SK-MEL-5 (cell line): ENCODE measurements at places on chromosomes 5 and 9.
A peak's percentile ranks its signal among the peaks of the same experiment; 100 is the strongest.

DNA sequence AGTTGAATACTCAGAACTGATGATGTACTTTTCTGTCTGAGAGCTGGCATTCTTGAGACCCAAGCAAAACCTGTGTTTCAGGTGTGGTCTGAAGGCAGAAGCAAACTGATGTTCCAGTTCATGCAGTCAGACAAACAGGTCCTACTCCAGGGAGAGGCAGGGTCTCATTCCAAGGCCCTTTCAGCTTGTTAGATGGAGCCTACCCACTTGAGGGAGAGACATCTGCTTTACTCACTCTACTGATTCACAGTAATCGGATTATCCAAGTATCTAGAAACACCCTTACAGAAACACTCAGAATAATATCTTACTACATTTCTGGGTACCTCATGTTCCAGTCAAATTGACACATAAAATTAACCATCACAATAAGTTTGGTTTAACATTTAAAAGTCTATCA is 207.8 kb downstream of the KDM4C start:
- no peak for DNase-seq

DNA sequence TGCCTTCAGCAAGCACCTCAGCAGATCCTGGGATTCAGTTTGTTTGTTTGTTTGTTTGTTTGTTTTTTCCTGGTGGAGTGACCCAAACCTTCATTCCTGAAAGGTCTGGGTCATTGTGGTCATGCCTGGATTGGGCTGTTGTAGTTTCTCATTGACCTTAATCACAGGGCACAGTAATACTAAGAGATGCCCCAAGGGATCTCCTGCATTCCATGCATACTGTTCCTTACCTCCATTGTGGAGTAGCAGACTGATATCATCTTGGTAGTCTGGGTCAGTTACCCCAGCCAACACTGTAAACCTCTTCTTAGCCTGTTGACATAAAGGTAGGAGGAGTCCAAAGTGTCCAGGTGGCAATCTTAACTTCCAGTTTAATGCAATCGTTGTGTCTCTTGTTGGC is 1466.7 kb upstream of the CDH9 start:
- DNase-seq = no peak

DNA sequence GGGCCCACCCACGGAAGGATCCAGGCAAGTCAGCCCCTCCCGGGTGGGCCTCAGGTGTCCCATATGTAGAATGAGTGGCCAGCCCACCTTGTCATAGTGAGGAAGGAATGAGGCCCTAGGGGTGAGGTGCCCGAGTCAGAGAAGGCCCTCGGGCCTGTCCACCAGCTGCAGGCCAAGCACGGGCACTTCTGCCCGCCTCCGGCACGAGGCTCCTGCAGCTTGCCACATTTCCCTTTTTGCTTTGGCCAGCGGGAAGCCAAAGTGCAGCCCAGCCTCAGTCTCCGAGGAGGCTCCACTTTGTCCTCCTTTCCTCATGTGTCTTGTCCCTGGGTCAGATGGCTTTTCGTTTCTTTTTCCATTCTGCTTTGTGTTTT is 72.9 kb downstream of the PSMB7 start:
- no peak for DNase-seq

DNA sequence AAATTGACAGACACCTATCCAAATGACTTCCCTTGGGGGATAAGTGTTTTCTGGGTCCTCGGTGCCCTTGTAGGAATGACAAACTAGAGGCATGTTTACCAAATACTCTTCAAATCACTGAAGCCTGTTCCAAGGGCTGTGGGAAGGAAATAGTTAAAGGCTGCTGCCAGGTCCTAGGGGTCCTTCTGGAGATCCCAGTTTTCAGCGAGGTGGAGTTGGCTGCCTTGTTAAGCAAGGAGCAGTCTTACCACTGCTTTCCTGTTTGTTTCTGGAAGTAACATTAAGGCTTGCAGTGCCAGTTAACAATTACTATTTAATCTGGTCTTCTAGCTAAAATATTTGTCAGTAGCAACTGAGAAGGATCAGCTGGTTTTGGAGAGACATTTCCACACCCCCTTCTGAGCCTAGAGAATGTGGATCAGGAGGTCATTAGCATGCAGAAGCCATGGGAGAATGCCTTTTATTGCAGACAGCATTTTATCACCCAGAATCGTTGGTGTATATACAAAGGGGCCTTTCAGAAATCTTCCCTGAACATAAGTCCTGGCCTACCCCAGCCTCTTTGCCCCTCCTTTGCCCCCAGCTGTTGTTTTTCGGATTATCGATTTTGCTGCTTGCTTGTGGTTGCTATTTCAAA is 238.8 kb downstream of the DMAC1 start:
- DNase-seq = peak; percentile 83

DNA sequence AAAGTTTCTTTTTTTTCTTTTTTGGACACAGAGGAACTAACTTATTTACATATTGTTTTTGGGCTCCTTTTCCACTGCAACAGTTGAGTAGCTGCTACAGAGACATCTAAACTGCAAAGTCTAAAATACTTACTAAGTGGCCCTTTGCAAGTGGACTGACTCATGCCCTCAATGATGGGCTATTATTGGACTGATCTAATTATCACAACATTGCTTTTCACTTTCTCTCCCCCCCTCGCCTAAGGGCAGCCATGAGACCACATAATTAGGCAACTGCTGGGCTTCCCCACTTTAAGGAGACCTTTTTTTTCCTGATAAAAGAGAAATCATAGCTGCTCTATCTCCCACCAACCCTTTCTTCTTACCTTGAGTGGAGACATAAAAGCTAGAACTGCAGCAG is 47.0 kb downstream of the PLK2 start:
- DNase-seq = no peak

DNA sequence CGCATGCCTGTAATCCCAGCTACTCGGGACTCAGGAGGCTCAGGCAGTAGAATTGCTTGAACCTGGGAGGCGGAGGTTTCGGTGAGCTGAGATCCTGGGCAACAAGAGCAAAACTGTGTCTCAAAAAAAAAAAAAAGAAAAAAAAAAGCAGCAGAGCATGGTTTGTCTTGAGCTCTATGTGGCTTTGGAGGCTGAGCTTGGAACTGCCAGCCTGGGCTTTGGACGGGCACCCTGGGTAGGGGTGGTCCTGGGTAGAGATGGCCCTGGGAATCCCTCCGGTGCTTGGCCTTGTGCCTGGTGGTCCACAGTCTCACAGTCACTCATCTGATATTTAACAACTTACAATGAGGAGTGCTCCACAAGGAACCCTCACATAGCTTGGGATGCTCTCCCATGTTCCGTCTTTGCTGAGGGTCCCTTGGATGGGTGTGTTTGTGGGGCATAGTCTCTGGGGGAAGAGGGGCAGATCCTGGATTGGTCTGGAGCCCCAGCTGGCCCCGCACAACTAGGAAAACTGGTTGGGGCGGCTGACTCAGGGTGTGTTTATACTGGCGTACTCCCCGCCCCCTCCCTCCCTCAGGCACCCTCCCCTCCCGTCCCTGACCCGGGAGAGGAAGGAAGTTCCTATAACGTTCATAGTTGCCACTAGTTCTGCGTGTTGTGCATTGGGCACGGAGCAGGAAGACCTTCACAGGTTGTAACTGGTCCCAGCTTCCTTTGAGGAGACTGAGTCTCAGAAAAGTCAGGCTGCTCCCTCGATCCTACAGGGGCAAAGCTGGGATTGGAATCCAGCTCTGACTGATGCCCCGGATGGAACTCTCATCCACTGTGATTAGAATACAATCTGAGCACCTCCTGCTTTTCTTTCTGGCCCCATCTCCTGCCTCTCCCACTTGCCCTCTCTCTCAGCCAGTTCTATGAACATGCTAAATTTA is 11.2 kb downstream of the IER5L start:
- no peak for DNase-seq

DNA sequence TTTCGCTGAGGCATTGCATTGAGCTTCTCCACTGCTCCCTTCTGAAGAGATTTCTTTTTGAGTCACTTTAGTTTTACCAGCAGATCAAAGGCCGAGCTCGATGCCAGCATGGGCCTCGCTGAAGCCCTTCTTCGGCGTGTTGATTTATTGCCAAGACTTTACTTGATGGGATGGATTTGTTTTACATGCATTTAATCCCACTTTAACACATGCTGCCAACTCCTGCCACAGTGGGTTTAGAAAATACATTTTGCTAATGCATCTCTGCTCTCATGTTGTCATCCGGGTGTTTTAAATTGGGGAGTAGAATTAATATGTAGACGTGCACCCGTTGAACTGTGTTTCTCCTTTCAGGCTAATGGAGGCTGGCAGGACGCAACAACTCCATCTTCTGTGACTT is 218.3 kb downstream of the PBX3 start:
- no peak for DNase-seq

DNA sequence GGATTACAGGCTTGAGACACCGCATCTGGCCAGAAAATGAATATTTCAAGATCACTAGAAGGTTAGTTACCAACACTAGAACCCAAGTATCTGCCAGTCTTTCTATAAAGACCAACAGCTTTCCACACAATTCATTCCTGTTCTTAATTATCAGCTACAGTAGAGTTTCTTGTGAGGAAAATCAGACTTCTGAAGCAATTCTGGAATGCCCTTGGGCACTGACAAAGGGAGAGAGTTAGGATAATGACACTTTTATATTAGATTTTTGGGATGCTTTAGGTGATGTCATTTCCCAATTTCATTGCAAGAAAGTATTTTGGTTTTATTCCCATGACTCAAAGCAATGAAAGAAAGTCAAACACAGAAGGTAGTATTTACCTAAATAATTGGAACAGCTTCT is 497.0 kb upstream of the TUSC1 start:
- no peak for DNase-seq

- no peak for DNase-seq
Observed at GRCh38 chr5:30959238-30959637, 234.2 kb upstream of the CDH6 start.

- DNase-seq = peak; percentile 24
Observed at GRCh38 chr5:71537687-71538086, 49.5 kb upstream of the MCCC2 start.

- peak; percentile 71 for DNase-seq
Observed at GRCh38 chr9:21434202-21435014, 5.8 kb upstream of the IFNA1 start.

- no peak for DNase-seq
Observed at GRCh38 chr5:121500310-121500709, 351.4 kb upstream of the FTMT start.

GRCh38 chr5:113505181-113505580 is 8.3 kb upstream of the YTHDC2 start:
- no peak for DNase-seq

DNA sequence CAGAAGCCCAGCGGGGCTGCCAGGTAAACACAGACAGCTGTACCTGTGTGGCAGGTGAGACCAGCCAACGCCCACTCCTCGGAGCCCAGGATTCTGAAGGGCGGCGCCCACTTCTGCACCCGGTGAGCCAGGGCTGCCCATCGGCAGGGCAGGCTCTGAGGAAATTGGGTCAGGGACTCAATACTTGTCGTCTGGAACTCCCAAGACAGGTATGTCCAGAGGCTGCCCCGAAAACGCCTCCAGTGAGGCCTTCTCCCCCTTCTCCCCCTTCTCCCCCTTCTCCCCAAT is 19.8 kb downstream of the GLT6D1 start:
- no peak for DNase-seq

DNA sequence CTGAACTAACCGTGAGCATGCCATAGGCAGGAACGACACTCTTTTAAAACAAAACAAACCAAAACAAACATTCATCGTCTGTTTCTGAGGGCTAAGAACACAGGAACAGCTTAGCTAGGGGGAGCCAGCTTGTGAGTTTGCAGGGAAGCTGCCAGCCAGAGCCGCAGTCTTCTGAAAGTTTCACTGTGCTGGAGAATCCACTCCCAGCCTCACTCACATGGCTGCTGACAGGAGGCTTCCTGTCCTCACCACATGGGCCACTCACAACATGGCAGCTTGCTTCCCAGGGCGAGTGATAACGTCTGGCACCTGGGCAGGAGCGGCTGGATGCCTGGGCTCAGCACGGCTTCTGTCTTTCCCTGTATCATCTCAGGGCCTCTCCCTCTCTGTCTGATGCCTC is 275.2 kb downstream of the MSX2 start:
- DNase-seq = no peak

GRCh38 chr9:1024112-1024511 is 26.0 kb upstream of the DMRT2 start:
- DNase-seq = no peak

- no peak for DNase-seq
Observed at GRCh38 chr9:32524892-32525708, 896 bp downstream of the RIGI start.

DNA sequence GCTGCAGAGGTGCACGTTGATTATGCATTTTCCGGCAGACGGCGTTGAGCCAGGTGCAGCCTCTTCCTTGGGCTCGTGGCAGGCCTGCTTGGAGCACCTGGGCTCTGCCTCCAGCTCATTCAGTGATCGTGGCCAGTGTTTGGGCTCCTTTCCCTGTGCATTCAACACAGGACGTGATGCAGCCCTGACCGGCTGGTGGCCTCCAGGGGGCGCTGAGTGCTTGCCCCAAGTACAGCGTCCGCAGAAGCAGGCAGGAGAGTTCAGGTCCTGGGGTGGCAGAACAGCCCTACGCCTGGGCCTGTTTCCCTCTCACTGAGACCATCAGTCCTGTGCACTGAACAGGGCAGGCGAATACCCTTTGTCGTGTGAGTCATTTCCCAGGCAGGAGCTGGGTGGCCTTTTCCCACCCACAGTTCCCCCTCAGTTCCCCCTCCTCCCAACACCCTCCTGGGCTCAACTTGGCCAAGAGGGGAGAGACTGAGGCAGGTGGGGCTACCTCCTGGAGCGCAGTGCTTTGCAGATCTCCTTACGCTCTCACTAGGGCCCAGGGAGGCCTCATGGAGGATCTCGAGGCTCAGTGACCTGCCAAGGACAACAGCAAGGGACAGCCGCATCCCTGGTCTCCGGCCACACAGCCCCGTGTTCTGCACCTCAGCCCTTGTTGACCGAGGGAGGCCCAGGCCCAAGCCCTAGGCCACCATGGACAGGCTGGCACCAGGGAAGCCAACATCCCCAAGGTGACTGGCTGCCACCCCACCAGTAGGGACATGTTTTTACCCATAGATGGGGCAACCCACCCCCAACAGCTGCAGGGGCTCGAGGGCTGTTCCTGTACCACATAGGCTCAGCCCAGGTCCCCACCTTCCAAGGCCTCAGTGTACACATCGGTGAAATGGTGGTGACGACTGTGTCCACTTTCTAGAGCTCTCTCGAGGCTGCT is 52.9 kb downstream of the LRSAM1 start:
- DNase-seq = peak; percentile 85

DNA sequence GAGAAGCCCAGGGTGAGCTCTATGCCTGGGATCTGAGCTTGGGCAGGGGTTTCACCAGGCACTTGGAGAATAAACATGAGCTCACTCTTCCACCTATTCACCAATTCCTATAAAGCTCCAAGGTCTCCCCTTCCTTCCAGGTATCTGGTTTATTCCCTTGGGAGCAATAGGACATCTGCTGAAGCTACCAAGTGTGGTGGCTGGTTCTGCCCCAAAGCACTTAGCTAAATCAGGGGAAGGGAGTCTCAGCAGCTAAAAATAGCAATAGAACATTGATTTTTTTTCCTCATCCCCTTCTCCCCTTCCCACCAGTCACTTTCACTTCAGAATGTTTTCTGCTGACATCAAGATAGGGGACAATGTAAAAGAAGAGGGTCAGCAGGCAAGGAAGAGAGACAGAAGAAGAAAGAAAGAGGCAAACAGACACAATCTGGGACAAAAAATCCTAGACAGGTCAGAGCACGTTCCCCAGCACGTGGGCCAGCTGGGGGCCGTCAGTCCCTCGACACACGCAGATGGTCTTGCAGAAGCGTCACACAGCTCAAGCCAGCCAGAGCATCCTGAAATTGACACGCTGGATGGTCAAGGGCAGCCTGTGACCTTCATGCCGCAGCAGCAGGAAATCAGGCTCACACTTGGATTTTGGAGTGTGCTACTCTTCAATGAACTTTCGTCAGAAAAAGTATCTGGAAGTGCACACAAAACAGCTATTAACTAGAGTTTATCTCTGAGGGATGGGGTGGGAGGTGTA is 176.0 kb downstream of the ZNF608 start:
- DNase-seq = no peak

- peak; percentile 23 for DNase-seq
Observed at GRCh38 chr5:79107020-79107796, 4.4 kb upstream of the BHMT start.
